ENCODE measurements at places on chromosomes 2 and 18. TPM values are rescaled to one million over a fixed set of nuclear protein-coding genes. Genes with fewer than 3 reads are reported as not detected.

DNA sequence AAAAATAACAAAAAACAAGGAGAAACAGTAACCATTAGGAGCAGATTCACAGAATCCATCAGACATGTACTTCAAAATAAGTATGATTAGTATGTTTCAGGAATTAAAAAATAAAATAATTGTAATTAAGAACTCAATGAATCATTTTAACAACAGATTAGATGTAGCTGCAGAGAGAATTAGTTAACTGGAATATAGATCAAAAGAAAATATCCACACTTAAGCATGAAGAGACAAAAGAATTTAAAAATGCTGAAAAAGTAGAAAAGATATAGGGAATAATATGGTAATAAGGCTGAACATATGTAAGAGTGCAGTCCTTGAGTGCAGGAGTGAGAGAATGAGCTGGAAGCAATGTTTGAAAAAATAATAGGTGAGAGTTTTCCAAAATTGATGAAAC is 24.1 kb upstream of the OR6B3 start:
- H3K27me3 ChIP-seq, result peaks cover 12% of the 10 kb centered on the region
- H3K36me3 ChIP-seq, result peaks cover 2% of the 10 kb centered on the region
- no peak for DNase-seq
- H3K4me3 ChIP-seq, result no peak overlapping the region
- H3K27ac ChIP-seq, result no peak overlapping the region

DNA sequence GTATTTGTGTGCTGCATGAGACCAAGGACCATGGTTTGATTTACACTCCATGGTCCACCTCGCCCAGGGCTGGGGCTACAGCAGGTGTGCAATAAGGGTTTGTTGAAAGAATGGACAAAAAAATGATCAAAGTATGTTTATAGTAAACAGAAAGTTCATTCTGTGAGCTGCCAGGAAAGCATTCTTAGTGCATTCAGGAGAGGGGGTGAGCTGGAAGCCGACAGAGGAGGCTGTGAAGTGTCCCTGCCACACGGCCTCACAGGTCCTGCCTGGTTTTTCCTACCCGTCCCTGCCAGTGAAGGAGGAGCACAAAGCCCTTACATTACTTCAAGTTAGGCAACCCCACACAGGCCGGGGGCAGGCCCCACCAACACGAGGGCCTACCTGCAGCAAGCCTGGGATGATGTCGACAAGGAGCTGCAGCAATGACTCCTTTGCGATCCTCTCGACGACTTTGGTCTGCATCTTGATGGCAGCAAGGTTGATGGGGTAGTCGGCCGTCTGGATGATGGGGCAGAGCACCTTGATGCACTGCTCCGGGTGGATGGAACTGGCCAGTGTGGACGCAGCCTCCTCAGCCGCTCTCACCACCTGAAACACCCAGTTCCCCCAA is 63.2 kb upstream of the TFCP2L1 start:
- H3K27me3 ChIP-seq, result no peaks in the 10 kb centered on the region
- H3K4me3 ChIP-seq, result no peak overlapping the region

Gene ARHGAP28
- total RNA-seq, result not detected

- no peak overlapping the region for H3K27ac ChIP-seq
- no peaks in the 10 kb centered on the region for H3K27me3 ChIP-seq
- peaks cover 36% of the 10 kb centered on the region for H3K4me1 ChIP-seq
- no peak overlapping the region for H3K4me3 ChIP-seq
These were observed 87.9 kb downstream of the ICOS start for GRCh38 chr2:204024503-204024902.

Gene DUSP2
- total RNA-seq, result 313 TPM

DNA sequence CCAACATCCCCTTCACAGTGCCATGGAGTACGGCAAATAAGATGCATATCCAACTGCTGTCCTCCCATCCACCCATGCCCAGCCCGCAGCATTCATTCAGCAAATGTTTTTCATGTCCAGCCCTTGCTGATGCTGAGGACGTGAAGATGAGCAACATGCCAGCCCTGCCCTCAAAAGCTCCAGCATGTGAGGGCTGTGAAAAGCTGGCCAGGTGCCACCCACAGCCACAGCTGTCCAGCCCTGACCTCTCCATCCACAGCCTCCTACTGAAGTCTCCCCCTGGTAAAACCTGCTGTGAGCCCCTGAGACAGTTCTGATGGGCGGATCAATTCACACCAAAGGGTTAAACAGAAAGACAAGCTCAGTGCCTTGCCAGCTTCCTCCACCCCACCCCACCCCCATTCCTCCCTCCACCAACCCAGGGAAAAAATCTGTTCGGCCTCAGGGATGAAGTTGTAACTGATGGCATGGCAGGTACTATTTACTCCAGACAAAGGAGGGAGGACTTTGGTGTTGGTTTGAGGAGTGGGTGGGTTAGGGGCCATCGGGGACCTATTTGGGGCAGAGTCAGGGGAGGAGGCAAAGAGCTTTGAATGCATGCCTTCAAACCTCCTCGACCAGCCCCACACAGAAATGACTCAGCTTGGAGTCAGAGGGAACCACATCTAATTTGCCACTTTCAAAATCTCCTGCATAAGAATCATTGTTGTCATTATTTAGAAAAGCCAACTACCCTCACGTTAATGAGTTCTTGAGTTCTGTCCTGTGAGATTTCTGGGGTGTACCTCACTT is 4.3 kb downstream of the ZBTB7C start:
- H3K4me3 ChIP-seq, result no peak overlapping the region
- H3K4me1 ChIP-seq, result peaks cover 6% of the 10 kb centered on the region
- H3K27ac ChIP-seq, result no peak overlapping the region
- no peaks in the 10 kb centered on the region for H3K36me3 ChIP-seq
- DNase-seq, result peak; percentile 10

Gene SPC25
- 35.6 TPM for total RNA-seq

DNA sequence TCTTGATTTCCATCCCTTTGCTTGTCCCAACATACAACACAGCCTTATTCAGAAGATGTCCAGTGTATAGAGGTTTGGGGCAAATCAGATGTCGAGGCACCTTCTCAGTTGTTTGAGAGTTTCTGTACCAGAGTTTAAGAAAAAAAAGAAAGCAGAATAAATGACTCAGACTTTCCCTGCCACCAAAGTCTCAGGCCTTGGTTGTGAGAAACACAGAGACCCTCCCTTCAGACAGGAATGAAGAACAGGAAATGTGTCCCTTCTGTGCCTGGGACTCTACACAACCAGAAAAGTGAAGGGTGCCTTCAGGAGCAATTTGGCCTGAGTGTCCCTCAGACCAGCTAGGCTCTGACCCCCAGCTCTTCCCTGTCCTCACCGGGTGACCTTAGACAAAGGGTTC is 37.3 kb upstream of the REL start:
- no peaks in the 10 kb centered on the region for H3K36me3 ChIP-seq
- peak overlapping the region; percentile 10 for H3K4me3 ChIP-seq
- peaks cover 32% of the 10 kb centered on the region for H3K4me1 ChIP-seq
- no peaks in the 10 kb centered on the region for H3K27me3 ChIP-seq

Gene NEU4
- total RNA-seq, result 0.38 TPM

Gene RAB10
- total RNA-seq, result 102 TPM

DNA sequence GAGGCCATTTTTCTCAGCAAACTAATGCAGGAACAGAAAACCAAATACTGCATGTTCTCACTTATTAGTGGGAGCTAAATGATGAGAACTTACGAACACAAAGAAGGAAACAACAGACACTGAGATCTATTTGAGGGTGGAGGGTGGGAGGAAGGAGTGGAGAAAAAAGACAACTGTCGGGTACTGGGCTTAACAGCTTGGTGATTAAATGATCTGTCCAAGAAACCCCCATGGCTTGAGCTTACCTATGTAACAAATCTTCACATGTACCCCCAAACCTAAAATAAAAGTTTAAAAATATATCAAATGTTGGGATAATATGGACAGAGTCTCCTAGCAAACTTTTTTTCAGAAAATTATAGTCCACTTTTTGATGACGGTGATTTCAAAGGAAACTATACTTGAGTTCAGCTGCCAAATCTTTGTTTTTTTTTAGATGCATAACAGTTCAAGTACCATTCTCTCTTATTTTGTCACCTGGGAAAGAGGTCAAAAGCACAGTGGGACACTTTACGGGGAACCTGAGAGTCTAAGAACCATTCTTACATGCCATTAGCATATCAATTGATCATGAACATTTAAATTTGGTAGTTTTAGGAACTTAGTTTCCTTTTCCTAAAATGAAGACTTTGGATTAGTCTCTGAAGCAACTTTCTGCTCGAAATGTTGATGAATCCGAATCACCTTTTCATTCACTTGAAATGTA is 835.0 kb downstream of the NRXN1 start:
- H3K4me1 ChIP-seq, result no peaks in the 10 kb centered on the region
- no peak overlapping the region for H3K27ac ChIP-seq
- no peaks in the 10 kb centered on the region for H3K27me3 ChIP-seq
- no peaks in the 10 kb centered on the region for H3K36me3 ChIP-seq

Gene IL37
- not detected for total RNA-seq

Data from activated CD8-positive, alpha-beta T cell treated with anti-CD3 and anti-CD28 coated beads for 36 hours (primary cell).